ENCODE measurements at places on chromosomes 4 and X.

DNA sequence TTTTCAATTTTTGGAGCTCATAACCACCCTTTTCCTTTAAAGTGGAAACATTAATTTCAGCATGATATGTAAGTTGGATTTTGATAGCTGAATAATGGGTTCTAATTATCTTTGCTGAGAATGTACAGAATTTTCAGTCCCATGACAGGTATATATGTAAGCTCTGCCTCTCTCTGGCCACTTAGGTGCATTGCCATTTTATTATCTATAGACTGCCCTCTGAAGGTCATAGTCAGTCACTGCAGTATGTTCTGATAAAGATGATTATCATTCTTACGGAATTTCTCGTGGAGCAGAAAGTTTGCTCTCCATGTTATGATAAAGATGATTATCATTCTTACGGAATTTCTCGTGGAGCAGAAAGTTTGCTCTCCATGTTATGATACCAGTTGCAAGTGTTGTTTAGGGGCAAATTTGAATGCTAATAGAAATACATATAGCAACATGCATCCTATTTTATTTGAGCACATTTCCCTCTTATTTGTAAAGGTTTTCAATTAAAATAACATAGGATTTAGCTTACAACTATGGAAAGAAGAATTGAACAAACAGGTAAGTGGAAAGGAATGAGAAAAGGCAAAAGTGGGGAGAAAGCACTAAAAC is 10.4 kb downstream of the AFP start:
- DNase-seq = no peak

GRCh38 chr4:144338148-144338547 is 197.6 kb upstream of the GYPA start:
- DNase-seq = no peak

DNA sequence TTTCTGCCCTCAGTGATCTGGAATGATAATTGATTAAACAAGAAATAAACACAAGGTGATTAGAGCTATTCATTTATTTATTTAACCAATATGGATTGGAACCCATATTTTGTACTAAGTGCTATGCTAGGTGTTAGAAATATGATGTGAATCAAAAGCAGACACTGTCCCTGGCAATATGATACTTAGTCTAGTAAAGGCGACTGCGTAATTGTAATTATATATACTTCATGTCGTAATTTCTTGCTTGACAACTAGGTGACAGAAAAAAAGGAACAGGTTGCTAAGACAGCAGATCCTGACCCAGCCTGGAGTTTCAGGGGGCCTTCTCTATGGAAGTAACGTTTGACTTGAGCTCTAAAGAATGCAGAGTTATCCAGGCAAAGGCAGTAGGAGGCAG is 236.5 kb upstream of the F9 start:
- DNase-seq = no peak

DNA sequence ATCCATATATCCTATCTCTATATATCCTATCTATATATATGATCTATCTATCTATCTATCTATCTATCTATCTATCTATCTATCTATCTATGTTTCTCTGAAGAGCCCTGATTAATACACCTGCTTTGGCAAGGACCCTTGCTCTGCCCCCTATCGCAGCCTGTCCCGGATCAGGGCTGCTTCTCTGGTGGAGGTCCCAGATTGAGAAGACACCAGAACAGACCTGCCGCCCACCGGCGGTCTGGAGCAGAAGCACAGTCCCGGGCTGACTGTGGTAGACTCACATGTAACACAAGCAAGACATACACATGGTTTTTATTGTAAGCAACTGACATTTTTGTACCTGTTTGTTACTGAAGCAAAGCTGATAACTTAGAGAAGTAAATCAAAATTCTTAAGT is 52.8 kb downstream of the ING2 start:
- no peak for DNase-seq

DNA sequence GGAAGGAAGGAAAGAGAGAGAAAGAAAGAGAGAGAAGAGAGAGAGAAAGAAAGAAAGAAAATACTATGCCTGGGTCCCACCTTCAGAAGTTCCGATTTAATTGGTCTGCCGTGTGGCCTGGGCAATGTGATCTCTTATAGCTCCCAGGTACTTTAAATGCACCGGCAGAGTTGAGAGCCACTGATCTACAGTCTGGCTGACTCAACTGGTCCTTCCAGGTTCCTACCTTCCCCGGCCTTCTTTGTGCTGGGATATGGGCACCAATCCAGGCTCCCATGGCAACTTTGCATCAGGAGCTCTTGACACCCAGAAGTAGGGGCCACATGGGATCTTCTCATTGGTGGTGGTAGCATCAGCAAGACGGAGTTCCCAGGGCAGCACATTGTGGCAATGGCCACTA is 186.5 kb upstream of the ATP6AP2 start:
- DNase-seq = no peak

DNA sequence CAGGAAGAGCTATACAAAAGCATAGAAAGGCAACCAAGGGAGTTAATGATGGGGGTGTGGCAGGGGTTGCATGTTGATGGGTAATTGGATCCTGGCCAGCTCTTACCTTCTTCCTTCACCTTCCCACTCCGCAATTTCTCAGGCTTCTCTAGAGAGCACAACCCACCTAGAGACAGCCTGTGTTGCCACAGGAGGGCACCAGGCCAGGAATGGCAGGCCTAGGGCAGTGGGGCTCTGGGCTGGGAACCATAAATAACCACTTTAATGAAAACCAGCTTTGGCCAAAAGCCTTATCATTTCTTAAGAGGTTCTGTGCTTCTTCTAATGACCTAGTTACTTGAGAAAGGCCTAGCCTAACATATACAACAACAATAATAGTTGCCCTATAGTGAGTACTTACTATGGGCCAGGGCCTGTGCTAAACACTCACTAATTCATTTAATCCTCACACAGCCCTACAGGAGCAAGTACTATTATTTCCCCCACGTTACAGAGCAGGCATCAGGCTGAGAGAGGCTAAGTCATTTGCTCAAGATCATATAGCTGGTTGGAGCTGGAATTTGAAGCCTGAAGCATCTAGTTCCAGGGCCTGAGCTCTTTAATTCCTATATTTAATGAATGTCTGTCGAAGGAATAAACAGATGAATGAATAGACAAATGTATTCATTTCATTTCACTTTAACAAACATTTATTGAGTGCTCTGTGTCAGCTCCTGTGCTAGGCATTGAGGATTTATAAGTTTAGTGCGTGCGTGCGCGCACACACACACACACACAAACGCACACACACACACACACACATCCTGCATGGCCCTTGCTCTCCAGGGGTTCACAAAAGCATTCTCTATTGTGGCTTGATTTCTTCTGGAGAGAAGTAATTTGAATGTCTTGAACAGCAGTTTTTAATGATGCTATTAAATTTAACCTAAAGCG is 66.8 kb downstream of the RTL9 start:
- no peak for DNase-seq

- DNase-seq = no peak
These were observed 276.0 kb downstream of the HS3ST1 start for GRCh38 chr4:11152684-11153083.

DNA sequence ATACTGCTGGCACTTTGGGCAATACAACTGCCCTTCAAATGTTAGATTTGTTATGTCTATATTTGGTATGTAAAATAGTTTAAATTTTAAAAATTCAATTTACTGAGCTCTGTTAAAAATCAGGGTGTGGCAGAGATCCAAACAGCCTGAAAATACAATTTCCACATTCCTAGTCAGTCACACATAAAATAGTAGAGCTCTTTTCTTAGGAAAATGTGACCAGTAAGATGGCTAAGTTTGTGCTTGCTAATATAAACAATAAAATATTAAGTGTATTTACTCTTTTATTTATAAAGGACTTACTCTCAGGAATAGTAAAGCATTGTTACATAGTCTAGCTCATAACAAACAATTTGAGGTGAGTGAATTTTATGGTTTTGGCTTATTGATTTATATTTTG is 200.2 kb downstream of the DKK2 start:
- DNase-seq = no peak

- no peak for DNase-seq
These were observed 62.1 kb upstream of the CCDC160 start for GRCh38 chrX:134174859-134175258.

DNA sequence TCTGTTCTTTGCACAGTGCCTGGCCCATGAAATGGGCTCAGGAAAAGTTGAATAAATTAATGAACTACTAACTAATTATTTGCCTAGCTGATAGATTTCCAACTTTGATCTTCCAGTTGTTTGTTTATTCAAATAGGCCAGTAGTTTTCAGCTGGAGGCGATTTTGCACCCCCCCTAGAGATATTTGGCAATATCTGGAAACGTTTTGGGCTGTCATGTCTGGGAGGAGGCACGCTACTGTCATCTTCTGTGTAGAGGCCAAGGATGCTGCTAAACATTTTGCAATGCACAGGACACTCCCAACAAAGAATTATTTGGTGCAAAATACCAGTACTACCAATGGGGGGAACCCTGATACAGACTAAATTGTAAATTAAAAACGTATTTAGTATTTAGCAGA is 81.9 kb downstream of the VCX2 start:
- DNase-seq = no peak

- no peak for DNase-seq
These were observed 43.6 kb downstream of the RBM47 start for GRCh38 chr4:40586034-40586433.

- DNase-seq = no peak
These were observed 124.9 kb downstream of the ADAMTS3 start for GRCh38 chr4:72444092-72444491.

GRCh38 chrX:128458888-128459287 is 406.7 kb upstream of the ACTRT1 start:
- no peak for DNase-seq

DNA sequence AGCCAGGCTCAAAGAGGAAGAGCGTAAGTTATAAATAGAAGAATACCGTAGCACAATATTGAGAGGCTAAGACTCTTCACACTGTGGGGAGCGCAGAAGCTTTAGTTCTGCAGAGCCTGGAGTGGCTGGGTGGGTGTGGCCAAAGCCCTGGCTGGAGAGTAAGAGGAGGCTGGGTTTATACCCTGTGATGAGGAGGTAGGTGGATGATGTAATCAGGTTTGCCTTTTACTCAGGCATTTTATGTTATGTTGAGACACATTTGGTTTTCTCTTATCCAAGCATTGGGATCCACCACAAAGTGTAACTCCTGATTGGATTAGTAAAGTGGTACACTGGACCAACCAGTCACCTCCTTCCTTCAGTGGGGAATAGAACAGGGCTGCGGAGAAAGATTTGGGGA is 13.9 kb downstream of the CDS1 start:
- no peak for DNase-seq

DNA sequence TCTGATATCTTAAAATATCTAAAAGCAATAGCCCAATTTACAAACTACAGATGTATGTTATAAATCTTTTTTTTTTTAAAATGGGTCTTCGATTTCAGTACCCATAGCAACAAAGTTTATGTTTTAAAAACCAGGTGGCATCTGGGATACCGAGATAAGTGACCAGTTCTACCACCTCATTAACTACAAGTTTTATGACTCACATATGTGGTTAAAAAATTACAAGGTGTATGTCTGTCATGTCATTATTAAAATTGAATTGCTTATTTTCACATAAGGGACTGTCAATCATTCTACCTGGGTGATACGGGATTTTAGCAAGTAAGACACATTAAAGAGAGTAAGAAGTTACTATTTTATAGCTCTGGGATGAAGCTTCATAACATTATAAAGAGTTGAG is 192.0 kb upstream of the ETNPPL start:
- no peak for DNase-seq

GRCh38 chr4:3655963-3656362 is 110.2 kb upstream of the ADRA2C start:
- no peak for DNase-seq

GRCh38 chr4:73648478-73648877 is 28.2 kb upstream of the RASSF6 start:
- DNase-seq = no peak

GRCh38 chr4:119946359-119946758 is 120.3 kb downstream of the MAD2L1 start:
- no peak for DNase-seq

GRCh38 chr4:121014544-121014943 is 57.8 kb downstream of the NDNF start:
- no peak for DNase-seq

DNA sequence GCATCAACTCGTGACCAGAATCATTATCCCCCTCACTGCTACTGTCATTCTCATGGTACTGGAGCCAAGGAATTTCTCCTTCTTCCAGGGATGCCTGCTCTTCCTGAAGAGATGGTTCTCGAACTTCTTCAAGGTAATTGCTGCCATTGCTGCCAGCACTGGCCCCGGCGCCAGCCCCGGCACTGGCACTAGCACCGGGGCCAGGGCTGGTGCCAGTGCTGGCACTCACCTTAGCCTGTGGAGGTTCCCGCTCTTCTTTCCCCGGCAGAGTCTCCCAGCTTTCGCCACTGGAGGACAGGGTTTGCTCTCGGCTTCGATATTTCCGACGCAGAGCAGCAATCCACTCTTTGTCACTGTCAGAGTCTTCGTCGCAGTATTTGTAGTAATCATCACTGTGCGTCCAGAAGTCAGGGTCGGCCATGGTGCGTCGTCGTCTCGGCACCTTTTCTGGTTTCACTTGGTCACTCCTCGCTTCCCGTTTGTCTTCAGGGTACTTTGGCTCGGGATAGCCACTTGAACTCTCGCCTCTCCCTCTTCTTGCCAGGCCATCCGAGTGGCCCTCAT is 3.4 kb downstream of the PJA1 start:
- DNase-seq = no peak

- no peak for DNase-seq
These were observed 55.2 kb downstream of the TRMT44 start for GRCh38 chr4:8495803-8496202.

DNA sequence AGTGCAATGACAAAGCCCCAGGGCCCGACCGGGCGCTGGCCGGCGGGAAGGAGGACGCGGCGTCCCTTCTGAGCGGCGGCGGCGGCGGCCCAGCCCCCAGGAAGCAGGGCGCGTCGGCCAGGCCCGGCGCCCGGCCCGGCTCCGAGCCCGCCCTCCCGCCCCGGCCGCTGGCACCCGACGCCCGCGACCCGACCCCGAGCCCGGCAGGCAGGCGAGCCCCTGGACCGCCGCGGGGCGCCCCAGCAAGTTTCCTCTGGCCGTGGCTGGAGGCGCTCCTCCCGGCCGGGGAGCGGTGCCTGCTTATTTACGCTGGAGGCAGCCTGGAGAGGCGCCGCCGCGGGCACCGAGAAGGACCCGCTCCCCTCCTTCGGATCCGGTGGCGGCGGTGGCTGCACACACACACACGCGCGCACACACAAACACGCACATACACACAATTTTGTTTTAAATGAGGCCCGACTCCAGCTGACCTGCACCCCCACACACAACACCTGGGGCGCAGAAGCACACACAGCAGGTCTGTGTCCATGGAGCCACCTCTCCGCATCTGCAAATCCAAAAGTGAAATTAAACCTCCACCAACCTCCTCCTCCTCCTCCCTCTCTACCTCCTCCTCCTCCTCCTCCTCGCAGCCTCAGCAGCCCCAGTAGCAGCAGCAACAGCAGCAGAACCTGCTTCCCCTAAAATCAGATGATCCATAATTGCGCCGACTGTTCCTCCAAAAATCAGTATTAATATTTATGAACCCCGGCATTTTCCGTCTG is 669 bp downstream of the IRF2 start:
- peak; percentile 23 for DNase-seq

DNA sequence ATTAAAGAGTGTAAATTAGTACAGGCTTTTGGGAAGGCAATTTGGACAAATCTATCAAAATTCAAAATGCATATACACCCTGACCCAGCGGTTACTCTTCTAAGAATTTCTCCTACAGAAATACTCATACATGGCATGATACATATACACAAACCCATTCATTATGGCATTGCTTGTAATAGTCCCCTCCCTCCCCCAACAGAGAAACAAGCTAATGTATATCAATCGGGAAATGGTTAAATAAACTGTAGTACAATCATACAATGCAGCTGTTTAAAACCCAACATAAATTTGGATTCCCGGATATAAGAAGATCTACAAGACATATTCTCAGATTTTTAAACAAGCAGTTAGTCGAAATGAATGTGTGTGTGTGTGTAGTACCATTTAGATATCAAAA is 808 bp downstream of the HUWE1 start:
- DNase-seq = no peak
